NCI-H1092 treated with DMSO at 0.1 percent for 48 hours (cell line): ENCODE measurements at places on chromosomes 11 and 22.

GRCh38 chr11:59416613-59417012, 9.6 kb downstream of the OR5A2 start:
- DNase-seq: no peak

GRCh38 chr22:23749841-23750301, 1.0 kb downstream of the ZNF70 start:
- no peak for DNase-seq

DNA sequence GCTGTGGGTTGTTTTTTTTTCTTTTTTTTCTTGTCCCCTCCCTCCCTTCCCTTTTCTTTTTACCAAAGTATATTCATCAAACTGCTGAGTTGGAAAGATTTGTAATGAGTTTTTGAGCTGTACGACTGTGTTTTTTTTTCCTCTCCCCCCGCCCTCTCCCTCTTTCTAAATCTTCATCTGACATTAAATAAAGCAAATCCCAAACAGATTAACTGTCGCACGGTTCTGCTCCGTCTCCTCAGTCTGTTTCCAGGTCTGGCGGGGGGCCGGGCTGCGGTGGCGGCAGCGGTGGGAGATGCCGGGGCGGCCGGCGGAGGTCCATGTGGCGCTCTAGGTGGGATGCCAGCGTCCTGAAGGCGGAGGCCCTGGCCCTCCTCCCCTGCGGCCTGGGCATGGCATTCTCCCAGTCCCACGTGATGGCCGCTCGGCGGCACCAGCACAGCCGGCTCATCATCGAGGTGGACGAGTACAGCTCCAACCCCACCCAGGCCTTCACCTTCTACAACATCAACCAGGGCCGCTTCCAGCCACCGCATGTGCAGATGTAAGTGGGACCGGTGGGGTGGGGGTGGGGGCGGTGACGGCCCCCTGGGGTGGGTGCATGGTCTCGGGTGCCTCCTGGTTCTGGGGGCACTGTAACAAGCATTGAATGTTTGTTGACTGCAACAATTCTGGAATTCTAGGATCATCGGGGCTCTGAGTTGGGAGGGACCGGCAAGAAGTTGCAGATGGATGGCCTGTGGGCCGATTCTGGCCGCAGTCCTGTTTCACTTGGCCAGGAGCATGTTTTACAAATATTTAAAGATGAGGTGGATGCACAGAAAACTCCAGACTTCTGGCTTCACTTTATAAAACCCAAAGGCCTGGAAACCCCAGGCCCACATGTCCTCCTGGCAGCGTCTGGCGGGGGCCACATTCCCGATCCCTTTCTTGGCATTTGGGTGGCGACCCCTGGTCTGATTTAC, 13.1 kb downstream of the MPPED1 start:
- no peak for DNase-seq

DNA sequence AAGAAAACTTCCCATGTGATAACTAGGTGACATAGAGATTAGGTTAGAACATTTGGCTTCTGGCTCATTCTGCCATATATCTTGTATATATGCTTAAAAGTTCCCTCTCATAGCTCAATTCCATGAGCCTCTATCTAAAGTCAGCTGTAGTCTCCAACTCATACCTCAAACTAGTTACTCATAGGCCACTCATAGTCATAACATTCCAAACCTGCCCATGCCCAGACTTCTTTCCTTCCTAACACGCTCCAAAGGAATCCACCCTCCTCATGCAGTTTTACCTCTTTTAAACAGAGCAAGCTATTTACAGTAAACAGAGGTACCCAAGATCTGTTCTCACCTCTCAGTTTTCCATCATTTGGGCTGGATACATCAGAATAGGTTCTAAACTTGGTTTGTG, 39.4 kb downstream of the GLYATL2 start:
- no peak for DNase-seq

DNA sequence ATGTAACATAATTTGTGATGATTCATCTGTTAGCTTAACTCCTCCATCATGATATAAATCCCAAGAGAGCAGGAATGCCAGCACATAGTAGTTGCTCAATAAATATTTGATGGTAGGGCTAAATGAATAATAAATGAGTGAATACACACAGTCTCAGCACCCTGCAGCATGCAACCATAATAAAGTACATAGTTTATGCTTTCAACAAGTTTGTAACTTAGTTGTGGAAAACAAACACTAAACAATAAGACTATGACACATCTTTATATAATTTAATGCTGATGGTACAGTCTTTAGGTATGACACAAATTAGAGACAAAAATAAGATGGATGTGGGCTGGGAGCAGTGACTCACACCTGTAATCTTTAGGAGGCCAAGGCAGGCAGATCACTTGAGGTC, 3.8 kb downstream of the ALKBH8 start:
- DNase-seq: no peak
